ENCODE measurements at places on chromosomes 11 and 22. TPM values are rescaled to one million over a fixed set of nuclear protein-coding genes. Genes with fewer than 3 reads are reported as not detected.
A peak's percentile ranks its signal among the peaks of the same experiment; 100 is the strongest.

DNA sequence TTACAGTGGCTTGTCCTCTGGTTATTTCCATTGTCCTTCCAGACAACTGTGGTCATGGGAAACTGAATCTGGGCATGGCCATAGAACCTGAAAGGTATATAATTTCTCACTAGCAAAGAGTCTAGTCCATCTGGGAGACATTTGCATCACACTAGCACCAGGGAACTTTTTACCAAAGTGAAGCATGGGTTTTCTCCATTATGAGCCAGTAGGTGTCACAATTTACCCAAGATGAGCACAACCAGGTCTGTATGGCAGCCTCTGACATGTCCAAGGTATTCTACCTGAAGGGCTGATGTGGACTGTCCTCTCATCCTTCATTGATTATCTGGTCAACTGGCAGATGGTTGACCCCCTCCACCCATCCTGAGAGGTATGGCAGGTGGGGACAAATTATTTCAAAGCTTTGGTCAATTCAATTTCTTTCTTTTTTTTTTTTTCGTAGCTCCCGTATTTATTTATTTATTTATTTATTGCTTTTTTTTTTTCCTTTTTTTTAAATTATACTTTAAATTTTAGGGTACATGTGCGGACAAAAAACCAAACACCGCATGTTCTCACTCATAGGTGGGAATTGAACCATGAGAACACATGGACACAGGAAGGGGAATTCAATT lies 425.9 kb downstream of the TMEM135 start:
- no peak for DNase-seq

The SUSD2 gene
- polyA plus RNA-seq, result 20.8 TPM

GRCh38 chr11:80144897-80145594 lies 704.2 kb upstream of the TENM4 start:
- peak; percentile 8 for DNase-seq

GRCh38 chr11:69303427-69303826 lies 9.5 kb downstream of the MYEOV start:
- DNase-seq, result no peak

GRCh38 chr11:17778352-17778751 lies 43.8 kb downstream of the KCNC1 start:
- no peak for DNase-seq

GRCh38 chr22:44693756-44694155 lies 8.2 kb upstream of the PRR5 start:
- DNase-seq, result no peak

The CASP1 gene
- polyA plus RNA-seq, result 3.4 TPM

GRCh38 chr11:104390651-104391050 lies 226.7 kb upstream of the PDGFD start:
- peak; percentile 41 for DNase-seq

DNA sequence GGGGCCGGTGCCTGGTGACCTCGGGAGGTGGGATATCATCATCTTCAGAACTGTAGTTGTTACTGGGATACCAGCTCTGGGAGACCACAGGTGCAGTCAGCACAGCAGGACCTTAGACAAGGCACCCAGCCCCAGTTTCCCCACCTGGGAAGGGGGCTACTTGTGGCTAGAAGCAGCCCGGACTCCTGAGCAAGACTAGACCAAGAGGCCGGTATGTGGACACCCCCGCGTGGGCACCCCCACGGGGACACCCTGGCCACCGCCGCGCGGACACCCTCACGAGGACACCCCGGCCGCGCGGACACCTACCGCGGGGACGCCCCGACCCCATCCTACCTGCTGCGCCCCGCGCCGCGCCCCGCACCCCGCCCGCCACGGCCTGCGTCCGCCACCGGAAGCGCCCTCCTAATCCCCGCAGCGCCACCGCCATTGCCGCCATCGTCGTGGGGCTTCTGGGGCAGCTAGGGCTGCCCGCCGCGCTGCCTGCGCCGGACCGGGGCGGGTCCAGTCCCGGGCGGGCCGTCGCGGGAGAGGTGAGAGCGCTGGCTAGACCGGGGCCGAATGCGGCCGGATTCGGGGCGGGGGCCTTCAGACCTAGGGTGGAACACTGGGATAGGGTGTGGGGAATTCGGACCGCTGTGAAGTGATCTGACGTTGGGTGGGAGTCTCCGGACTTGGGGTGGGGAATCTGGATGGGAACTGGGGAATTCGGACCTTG lies at the start of the genes COMT and TXNRD2:
Gene COMT (plus strand): TSS at position 408 of the 718 bp plus-strand sequence. CDS start 20,755 bp downstream, outside the sequence.
Gene TXNRD2 (minus strand): TSS at position 454 of the 718 bp plus-strand sequence. CDS start 15 bp downstream, at position 439.
- DNase-seq, result peak; percentile 46

DNA sequence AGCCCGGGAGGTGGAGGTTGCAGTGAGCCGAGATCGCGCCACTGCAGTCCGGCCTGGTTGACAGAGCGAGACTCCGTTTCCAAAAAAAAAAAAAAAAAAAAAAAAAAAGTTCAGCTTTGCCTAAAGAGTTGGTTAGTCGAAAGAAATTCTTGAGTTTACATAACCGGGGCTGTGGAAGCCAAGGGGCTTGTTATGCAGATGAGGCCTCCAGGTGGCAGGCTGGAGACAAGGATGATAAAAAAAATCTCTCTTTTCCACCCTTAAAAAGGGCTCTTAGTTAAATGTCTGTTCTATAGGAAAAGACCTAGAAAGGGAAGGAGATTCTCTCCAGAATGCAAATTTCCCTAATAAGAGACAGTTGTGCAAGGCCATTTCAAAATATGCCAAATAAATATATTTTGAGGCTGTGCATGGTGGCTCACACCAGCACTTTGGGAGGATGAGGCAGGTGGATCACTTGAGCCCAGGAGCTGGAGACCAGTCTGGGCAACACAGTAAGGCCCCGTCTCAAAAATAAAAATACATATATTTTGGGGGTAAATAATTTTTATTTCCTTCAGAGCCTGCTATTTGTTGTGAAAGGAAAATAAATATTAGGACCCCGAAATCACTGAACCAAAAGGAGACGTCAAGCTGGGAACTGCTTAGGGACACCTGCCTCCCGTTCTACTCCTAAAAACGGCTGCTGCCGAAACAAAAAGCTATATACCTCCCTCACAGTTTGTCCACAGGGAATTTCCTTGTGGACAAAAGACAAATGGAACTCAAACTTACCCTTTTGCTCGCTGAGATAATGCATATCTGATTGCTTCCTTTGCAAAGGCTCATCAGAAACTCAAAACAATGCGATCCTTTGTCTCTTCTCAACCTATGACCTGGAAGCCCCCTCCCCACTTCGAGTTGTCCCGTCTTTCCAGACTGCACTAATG lies 2.4 kb upstream of the IFITM2 start:
- DNase-seq, result peak; percentile 56

GRCh38 chr22:48154943-48155240 lies 1392.4 kb downstream of the TBC1D22A start:
- DNase-seq, result no peak

DNA sequence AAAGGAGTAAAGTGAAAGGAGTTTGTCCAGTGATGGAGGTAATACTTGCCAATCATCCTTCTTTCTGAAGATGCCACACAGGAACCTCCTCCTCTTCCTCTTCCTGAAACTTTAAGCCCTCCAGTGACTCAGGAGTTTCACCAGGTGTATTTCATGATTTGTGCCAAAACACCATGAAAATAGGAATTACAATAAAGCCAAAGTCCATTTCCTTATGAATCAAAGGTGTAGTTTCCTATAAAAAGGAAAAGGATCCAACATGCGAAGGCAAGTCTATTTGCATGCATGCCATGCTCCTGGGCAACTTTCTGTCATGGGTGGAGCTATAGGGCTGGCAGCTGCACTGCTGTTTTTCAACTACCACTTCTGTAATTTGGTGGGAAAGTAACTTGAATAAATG lies 9.8 kb upstream of the POU2AF1 start:
- DNase-seq, result no peak

- DNase-seq, result no peak
Observed at GRCh38 chr22:33083212-33083611, 25.0 kb upstream of the SYN3 start.

GRCh38 chr11:128434818-128435217 lies 152.5 kb downstream of the ETS1 start:
- no peak for DNase-seq

DNA sequence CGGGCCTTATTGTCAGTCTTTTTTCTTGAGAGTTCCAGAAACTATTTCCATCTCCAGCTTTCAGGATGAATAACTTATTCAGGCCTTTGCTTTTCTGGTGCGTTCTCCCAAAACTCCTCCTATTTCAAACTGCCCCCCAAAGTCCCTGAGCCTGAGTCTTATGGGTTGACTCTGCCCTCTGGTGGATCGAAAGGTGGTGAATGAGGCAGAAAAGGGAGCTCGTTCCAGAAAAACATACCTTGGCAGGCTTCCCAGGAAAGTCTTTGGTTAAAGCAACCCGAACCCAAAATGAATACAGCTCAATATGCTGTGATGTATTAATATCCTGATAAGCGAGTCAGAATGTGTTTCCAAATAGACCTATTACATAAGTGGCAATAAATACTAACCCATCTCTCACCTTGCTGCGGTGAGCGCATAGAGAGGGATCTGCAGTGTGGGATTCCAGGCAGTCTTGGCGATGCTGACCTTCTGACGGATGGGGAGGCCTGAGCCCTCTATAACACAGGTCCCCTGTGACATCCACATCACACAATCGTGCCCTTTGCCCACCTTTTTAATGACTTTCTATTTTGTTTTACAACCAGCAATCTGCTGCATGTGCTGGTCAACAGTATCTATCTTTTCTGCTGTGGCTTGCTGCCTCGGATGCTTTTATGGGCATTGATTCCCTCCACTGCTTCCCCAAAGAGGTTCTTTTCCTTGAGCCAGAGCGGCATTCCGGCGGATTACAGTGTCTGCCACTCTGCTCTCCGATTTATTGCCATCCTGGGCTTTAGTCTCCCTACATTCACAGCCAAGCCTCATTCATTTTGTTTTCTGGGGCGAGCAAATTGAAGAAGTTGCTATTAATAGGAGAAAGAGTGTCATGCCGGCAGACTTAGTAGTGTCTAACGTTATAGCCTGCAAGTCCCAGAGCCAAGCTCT lies 756.8 kb downstream of the NTM start:
- DNase-seq, result peak; percentile 72

GRCh38 chr11:796565-797295 lies 1.4 kb downstream of the SLC25A22 start:
- DNase-seq, result no peak

The A4GALT gene
- polyA plus RNA-seq, result 20.1 TPM

The SGSM1 gene
- 2.7 TPM for polyA plus RNA-seq

Data from renal cortex interstitium (tissue), 15 donors.